ENCODE measurements at places on chromosomes 7 and 10.

DNA sequence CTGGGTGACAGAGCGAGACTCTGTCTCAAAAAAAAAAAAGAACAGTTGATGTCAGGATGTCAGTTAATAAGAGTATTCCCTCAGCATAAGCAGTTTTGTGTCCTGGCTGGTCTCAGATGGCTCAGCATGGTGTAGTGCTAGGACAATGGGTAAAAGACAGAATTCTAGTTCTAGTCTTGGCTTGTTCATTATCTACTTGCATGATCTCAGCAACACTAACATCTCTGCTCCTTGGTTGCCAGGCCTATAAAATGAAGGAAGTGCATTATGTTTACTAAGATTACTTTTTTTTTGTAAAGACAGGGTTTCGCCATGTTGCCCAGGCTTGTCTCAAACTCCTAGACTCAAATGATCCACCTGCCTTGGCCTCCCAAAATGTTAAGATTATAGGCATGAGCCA, 84.3 kb upstream of the SP8 start:
- DNase-seq, result no peak
- no peaks in the 10 kb centered on the region for H3K4me1 ChIP-seq
- no peaks in the 10 kb centered on the region for H3K36me3 ChIP-seq
- no peaks in the 10 kb centered on the region for H3K27me3 ChIP-seq
- H3K27ac ChIP-seq, result no peak overlapping the region

GRCh38 chr7:27123007-27123476, 7.5 kb downstream of the HOXA4 start:
- H3K27ac ChIP-seq, result no peak overlapping the region
- DNase-seq, result no peak
- no peaks in the 10 kb centered on the region for H3K4me1 ChIP-seq

DNA sequence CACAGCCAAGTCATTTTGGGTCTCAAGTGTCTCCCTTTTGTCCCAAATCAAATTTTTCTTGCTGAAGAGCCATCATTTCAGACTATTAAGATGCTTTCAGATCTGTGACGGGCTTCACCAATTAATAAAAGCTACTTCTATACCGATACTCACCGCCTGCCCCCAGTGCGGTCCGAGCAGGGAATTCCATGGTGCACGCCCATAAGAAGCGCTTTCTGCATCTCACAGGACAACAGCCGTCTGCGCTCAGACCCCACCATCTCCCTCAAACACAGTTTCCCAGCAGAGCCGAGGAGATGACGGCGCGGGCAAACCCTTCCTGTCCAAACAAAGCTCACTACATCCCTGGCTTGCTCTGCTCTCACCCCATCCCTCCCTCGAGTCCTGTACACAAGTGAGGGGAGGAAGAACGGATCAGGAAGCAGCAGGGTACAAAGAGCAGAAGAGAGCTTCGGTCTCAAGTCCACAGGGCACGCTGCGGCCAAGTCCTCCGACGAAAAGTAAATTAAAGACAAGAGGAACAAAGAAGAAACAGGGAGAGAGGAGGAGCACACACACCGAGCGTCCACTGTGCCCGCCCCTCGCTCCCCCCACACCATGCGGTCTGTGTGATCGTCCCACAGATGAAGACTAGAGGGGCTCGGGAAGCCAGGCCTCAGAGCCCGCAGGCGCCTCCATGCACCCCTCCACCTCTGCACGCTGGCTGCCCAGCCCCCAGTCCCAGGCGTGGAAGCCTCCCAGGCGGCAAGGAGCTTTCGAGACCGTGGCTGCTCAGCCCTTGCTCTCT, 121.9 kb downstream of the MAD1L1 start:
- H3K4me3 ChIP-seq, result no peak overlapping the region
- H3K36me3 ChIP-seq, result no peaks in the 10 kb centered on the region
- H3K27ac ChIP-seq, result no peak overlapping the region
- DNase-seq, result no peak

DNA sequence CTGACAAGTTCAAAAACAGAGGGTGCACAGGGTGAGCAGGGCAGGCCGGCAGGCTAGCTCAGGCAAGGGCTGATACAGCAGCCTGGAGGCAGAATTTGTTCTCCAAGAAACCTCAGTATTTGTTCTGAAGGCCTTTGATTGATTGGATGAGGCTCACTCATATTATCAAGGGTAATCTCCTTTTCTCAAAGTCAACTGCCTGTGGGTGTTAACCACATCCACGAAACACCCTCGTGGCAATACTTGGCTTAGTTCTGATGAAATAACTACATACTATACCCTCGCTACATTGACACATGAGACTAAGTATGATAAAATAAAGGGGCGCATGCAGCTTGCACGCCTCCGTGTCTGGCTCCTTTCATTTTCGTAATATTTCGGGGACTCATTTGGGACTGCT, 4.4 kb upstream of the PPP2R2D start:
- H3K27me3 ChIP-seq, result no peaks in the 10 kb centered on the region
- H3K4me1 ChIP-seq, result peaks cover 26% of the 10 kb centered on the region
- H3K36me3 ChIP-seq, result no peaks in the 10 kb centered on the region
- H3K27ac ChIP-seq, result no peak overlapping the region
- no peak for DNase-seq

GRCh38 chr10:95664543-95664942, 8.0 kb upstream of the ALDH18A1 start:
- no peaks in the 10 kb centered on the region for H3K36me3 ChIP-seq
- no peak overlapping the region for H3K27ac ChIP-seq
- H3K27me3 ChIP-seq, result no peaks in the 10 kb centered on the region
- no peaks in the 10 kb centered on the region for H3K4me1 ChIP-seq
- no peak overlapping the region for H3K4me3 ChIP-seq

GRCh38 chr10:27621461-27621860, 117.4 kb downstream of the RAB18 start:
- H3K27ac ChIP-seq, result no peak overlapping the region
- H3K27me3 ChIP-seq, result no peaks in the 10 kb centered on the region
- no peak overlapping the region for H3K4me3 ChIP-seq
- no peaks in the 10 kb centered on the region for H3K36me3 ChIP-seq
- no peaks in the 10 kb centered on the region for H3K4me1 ChIP-seq
